Suppressor macrophage treated with lipopolysaccharide for 1 hour (primary cell): ENCODE measurements at places on chromosomes 11 and 22.
A peak's percentile ranks its signal among the peaks of the same experiment; 100 is the strongest.

DNA sequence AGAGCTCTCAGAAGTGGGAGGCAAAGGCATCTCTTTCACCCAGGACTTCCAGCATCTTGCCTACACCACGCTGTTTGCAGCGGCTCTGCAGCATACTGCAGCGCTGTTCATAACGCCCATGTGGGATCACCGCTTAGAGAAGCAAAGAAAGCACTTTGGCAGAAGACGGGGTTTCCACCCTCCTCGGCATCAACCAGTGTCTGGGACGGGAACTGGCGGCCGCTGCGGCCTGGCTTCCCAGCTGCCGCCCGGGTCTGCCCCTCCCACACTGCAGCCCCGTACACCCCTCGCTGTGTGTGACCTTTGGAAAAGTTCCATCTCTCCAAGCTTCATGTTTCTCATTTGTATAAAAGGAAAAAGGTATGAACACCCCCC, 545 bp upstream of the TIRAP start:
- DNase-seq = peak; percentile 74

GRCh38 chr11:69936771-69937170, 117.6 kb upstream of the FGF3 start:
- DNase-seq = peak; percentile 27

DNA sequence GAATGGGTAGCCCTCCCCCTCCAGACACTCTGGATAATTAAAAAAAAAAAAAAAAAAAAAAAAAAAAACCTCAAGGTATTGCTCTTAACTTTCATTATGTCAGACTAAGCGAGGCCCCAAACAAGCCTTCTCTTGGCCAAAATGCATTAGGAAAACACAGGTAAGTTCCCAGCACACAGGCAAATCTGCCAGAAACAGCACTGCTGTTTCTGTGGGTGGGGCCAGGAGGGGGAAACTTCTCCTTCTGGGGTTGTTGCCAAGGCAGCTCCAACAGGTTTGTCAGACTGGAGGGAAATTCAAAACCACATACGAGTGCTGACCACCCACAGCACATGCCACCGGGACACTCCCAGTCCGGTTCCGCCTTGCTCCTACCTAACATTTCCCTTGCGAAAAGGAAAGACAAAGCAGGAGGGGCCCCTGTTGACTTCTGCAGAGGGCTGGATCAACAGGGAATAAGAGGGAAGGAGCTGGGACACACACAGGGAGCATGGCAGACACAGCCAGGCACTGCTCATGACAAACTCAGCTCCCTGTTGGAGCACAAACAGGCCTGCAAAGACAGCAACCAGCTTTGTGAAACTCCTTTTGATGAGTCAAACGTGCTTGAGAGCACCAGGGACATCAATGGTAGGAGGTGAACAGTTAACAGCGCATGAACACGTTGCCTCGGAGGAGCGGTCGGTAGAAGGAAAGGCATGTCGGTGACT, 55.0 kb downstream of the MYH9 start:
- peak; percentile 75 for DNase-seq

GRCh38 chr22:31046539-31047226, 34.4 kb upstream of the SMTN start:
- DNase-seq = no peak

- DNase-seq = no peak
These were observed 13.9 kb downstream of the ZNF74 start for GRCh38 chr22:20407829-20408228.

- DNase-seq = no peak
These were observed 3.4 kb downstream of the EHBP1L1 start for GRCh38 chr11:65579291-65579690.

- DNase-seq = no peak
These were observed at the start of gene TMPRSS4 for GRCh38 chr11:118076754-118077281. Gene TMPRSS4 (plus strand): TSS chr11:118077078. CDS start chr11:118077303, 225 bp downstream.

DNA sequence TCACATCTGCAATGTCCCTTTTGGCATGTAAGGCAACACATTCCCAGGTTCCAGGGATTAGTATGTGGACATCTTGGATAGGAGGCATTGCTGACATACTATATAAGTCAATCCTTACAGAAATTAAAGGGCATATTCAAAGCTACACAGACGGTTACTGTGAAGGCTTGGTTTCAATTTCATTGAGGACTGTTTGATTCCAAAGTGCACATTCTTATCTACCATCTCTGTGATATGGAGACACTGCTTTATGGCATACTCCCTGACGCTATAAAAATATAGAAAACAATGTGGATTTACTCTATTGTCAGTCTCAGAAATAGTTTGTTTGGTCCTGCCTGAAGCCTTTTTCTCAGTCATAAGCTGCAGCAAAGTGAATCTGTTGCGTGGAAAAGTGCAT, 1486.7 kb downstream of the FAM181B start:
- DNase-seq = no peak

DNA sequence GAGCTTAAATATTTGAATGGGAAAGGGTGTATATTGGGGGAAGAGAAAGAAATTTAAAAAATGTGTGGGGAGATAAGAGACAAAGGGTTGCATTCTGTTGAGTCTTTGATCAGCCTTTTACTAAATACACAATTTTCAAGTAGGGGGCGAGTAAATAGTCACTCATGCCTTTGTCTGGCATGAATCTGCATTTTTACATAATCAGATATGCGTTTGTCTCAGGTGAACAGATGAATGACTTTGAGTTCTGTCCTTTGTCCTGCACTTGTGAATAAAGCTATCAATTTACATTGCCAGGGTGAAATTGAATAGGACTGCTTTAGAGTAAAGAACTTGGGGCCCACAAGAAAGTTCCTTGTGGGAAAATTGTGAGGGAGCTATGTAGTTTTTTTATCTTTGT, 523.6 kb upstream of the LUZP2 start:
- DNase-seq = no peak

- no peak for DNase-seq
These were observed 39.8 kb downstream of the GAB2 start for GRCh38 chr11:78377625-78378418.

- DNase-seq = peak; percentile 71
These were observed 7.6 kb upstream of the LMO2 start for GRCh38 chr11:33899400-33900037.

- DNase-seq = peak; percentile 87
These were observed 28.5 kb downstream of the LRRC74B start for GRCh38 chr22:21074102-21074715.

DNA sequence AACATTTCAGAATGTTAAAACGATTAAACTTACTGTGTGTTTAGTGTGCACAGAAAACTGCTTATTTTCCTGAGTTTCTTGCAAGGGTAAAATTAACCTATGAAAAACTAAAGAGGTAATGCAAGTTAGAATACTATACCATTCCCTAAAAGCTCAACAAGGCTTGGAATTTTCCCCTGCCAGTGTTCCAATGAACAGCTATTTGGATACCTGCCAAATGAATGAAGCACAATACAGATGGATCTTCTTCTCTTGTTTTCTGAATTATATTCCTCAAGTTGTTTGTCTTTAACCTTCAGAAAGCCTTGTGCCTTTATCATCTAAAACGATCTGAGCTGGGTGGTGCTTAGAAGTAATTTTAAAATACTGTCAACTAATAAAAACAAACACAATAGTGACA, 204.5 kb downstream of the LRRC4C start:
- no peak for DNase-seq

DNA sequence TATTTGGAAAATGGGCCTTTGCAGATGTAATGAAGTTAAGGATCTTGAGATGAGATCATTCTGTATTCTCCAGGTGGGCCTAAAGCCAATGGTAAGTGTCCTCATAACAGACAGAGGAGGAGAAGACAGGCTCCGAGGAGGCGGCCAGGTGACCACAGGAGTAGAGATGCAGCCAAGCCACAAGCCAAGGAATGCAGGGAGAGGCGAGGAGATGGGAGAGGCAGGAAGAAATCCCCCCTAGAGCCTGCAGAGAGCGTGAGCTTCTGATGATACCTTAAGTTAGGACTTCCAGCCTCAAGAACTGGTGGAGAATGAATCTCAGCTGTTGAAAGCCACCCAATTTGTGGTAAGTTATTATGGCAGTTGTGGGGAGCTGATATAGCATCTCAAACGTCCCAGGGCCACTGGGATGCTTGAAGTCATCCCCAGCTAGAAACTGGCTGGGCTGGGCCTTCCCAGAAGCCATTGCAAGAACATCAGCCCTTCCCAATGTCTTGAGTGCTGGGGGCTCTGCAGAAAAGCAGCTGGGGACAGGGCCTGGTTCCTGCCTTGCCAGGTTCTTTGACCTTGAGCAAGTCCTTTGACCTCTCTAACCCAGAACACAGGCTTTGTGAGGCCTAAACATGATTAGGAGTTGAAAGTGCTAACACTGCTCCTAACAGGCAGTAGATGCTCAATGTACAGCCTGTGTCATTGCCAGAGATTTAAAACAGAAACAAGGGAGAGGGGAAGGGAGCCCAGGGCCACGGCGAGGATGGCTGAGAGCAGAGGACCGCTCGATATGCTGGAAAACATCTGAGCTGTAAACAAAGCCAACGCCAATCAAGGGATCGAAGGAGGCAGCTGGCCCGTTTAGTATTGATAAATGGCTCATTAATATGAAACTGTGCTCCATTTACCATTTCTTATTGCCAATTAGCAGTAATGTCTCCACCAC, 632.3 kb downstream of the TBC1D22A start:
- DNase-seq = no peak

GRCh38 chr11:120389693-120390584, 53.7 kb downstream of the ARHGEF12 start:
- no peak for DNase-seq

GRCh38 chr11:59560702-59561473, 49.5 kb downstream of the OR4D9 start:
- peak; percentile 83 for DNase-seq

GRCh38 chr11:40338739-40339138, 1120.7 kb downstream of the LRRC4C start:
- DNase-seq = no peak

DNA sequence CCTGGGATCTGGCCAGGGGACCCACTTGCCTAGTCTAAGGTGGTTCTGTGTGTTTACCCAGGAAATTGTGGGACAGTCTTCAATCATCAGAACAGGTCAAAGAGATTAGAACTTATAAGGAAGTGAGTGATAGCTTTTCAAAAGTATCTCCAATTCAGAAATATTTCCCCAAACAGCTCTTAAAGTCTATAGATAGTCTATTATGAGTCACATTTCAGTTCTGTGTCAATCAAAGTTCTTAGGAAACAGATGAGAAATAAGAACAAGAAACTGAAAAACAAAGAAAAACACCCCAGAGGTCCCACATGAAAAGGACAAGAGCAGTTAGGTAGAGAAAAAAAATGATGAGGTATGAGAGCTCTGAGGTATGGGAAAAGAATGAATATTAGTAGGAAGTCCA, 381.4 kb upstream of the MPPED2 start:
- DNase-seq = no peak

DNA sequence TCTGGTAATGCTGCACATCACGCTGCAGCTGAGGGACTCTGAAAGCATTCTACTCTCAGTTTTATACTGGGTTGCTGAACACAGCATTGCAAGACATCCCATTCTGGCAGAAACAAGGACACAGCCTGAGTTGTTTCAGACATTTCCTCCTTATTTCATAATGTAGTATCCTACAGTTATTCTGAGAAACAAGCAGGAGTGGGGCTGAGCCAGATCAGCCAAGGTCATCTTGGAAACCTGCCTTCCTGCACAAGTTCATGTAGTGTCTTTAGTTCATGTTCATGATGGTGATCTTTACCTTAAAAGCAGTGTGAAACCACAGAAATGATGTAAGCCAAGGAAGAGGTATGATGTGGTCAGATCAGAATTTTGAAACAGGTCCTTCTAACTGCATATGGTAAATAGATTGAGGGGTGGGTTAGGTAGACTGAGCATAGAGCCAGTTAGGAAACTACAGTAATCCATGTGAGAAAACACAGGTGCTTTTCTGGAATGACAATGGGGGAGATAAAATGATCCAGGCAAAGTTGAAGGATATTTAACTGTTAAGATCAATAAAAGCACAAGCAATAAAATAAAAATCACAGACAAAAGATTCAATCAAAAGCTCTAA, 1686.8 kb downstream of the LRRC4C start:
- DNase-seq = no peak

- DNase-seq = no peak
These were observed 2.8 kb downstream of the LRRC51 start for GRCh38 chr11:72083414-72083813.

GRCh38 chr11:113540416-113541330, 65.5 kb upstream of the DRD2 start:
- DNase-seq = no peak

DNA sequence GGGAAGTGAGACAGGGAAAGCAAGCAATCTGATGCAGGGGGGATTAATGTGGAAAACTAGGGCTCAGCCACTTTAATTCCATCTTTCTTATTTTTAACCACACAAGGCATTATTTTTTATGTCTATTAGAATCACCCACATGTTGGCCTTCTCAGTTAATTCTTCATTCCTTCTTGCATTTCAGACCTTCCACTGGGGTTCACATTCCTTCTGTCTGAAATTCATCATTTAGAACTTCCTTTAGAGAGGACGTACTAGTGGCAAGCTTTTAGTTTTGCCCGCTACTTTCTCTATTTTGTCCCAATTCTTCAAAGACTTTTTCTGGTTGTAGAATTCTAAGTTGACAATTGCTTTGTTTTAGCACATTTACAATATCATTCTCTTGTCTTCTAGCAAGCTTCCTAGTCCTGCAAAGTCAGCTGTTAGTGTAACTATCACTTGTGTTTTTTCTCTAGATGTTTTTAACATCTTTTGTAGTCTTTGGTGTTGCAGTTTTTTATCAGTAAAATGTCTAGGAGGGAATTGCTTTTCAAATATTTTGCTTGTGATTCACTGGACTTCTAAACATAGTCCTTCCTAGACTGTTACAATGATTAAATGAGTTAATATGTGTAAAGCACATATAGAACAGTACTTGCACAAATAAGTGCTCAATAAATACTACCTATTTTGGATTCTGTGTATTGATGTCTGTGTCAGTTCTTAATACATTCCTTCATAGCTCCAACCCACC, 5.5 kb upstream of the NNMT start:
- DNase-seq = no peak

DNA sequence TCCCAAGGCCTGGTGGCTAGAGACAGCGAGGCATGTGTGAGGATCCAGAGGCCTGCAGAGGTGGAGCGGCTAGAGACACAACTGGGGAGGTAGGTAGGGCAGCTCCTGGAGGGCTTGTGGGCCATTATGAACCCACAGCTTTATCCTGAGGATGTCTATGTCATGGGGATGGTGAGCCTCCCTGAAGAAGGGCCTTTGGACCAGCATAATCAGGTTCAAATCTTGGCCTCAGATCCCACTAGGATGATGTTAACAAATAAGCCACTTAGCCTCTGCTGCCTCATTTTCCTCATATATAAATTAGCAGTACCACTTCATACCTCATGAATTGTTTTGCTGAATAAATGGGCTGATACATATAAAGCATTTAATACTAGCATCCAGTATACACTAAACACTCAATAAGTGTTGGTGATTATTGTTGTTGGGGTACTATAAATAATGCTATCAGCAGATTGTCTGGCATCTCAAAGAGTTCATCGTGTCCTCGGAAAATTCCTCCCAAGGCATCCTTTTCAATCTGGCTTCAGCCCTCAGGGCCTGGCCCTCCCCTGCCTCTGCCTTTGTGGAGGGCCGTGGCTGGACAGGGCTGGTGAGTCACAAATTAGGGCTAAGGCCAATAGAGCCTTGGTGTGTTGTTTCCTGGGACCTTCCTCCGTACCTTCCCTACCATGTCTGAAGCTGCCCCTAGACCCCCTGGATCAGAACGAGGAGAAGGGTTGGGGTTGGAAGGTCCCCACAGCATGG, 30.9 kb upstream of the LRRC32 start:
- no peak for DNase-seq
